Activated CD8-positive, alpha-beta memory T cell treated with anti-CD3 and anti-CD28 coated beads for 1 hour (primary cell): ENCODE measurements at places on chromosomes 7 and 10.

GRCh38 chr10:45155784-45156183, 155.1 kb downstream of the ZNF22 start:
- DNase-seq = no peak

- no peak for DNase-seq
Measured at GRCh38 chr10:35640474-35640873, 1.6 kb downstream of the FZD8 start.

GRCh38 chr10:27242951-27243551, 2.5 kb upstream of the ACBD5 start:
- DNase-seq = no peak

- no peak for DNase-seq
Measured at GRCh38 chr7:104985259-104985617, 28.8 kb upstream of the KMT2E start.

GRCh38 chr7:96558093-96558492, 151.6 kb downstream of the SEM1 start:
- no peak for DNase-seq

GRCh38 chr7:5557920-5558401, 134.3 kb upstream of the TNRC18 start:
- DNase-seq = no peak

DNA sequence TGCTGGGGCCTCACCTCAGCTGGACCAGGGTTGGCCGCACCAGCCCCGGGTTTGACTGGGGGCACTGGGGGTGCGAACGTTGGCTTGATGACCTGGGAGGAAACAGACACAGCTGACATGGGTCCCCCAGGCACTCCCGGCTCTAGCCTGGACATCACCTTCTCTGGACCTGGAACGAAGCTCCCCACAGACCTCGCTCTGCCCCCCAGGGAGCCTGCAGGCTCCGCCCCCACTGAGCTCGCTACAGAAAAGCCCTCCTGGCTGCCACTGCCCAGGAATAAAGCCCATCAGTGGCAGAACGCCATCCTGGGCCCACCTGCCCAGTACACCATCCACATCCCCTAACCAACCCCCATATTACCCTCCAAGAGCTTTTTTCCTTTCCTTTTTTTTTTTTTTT, 13.0 kb downstream of the ADAM8 start:
- DNase-seq = no peak

DNA sequence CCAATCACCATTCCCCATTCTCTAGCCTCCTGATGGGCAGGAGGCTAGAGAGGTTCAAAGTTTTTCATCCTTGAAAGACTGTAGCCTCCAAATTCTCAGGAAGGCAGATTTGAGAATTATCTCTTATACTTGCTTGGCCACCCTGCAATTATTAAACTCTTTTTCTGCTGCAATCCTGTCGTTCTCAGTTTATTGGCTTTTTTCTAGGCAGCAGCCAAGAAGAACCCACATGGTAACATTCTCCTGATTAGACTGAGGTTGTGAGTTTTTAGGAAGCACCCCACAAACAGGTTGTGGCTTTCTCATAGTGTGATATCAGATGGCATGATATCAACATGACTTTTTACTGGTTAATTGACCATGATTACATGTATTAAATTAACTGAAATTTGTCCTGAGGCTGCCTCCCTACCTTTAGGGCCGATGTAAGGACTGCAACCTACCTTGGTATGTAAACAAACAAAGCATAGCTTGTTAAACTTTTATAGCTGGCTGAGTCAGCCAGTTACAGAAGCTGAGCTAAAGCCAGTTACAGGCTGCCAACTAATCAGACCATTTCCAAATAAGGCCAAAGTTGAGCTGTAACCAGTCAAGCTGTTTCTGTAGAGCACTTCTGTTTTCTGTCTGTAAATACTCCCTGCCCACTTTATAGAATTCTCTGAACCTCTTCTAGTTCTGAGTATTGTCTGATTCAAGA, 3.2 kb upstream of the ZNF248 start:
- DNase-seq = no peak

DNA sequence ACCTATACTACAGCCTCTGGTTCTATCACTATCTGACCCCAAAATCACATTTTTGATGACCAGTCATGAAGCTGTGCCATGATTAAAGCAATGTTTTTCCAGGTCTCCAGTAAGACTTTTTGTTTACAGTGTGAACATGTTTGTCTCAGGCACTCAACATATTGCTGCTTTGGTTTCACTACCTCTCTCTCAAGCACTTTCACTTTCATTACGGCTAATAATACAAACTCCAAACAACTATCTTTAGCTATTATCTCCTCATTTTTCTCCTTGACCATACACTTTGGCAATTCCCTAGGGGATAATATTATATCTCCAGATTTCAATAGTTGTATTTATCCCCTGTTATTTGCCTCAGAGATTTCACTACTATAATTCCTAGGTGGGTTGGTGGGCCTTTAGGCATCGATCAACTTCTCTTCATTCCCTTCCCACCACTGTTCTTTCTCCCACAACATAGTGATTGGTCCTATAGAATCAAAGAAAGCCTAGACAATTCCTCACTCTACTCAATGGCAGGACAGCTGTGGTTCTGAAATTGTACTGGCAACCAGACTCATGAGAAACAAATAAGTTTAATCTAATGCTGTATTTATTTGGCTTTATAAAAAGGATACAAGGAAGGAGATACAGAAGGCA, 261.4 kb upstream of the ZWINT start:
- DNase-seq = no peak

DNA sequence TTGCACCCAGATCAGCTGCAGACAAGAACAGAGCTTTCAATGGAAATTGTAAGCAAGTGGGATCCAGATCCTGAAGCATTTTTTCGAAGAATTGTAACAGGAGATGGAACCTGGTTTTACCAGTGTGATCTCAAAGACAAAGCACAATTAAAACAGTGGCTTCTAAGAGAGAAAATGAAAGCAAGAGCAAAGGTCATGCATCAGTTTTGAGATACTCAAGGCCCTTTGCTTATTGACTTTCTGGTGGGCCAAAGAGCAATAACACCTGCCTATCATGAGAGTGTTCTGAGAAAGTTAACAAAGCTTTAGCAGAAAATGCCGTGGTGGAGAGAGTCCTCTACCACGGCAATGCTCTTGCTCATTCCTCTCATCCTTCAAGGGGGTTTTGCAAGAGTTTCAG, 194.8 kb downstream of the TMEM178B start:
- DNase-seq = no peak

GRCh38 chr10:11824825-11825224, 1.7 kb downstream of the PROSER2 start:
- DNase-seq = no peak

DNA sequence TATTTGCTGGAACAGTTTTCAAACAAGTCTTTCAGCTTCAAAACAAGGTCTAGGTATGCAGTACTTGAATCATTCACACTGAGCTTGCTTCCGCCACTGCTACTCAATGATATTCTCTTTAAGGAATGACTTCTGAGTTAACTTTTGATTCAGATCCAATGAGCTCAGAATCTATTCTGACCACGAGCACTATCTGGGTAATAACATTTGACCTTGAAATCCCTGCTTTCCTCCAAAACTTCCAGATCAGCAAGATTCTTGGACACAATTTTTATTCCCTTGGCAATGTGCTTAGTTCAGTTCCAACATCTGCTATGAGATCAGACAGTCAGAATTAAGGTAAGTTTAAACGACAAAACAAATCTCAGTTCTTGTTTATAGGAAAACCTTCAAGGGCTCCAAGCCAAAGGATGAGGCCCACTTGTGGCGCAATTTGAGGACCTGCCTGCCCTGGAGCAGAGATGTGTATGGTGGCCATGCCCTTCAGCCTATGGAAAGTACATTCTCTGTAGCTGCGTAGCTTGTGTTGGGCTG, 87.2 kb downstream of the RNF216 start:
- DNase-seq = no peak

DNA sequence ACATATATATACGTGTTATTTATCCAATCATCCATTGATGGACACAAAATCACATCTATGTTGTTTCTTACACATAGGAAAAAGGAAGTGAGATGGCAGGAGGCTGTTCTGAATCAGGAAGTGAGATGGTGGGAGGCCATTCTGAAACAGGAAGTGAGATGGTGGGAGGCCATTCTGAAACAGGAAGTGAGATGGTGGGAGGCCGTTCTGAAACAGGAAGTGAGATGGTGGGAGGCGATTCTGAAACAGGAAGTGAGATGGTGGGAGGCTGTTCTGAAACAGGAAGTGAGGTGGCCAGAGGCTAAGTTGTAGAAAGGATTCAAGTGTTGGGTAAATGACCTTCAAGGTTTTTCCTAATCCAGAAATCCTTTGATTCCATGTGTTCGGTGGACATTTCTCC, 921.5 kb downstream of the TYW1 start:
- DNase-seq = no peak

GRCh38 chr10:7243139-7243538, 167.7 kb downstream of the SFMBT2 start:
- no peak for DNase-seq

DNA sequence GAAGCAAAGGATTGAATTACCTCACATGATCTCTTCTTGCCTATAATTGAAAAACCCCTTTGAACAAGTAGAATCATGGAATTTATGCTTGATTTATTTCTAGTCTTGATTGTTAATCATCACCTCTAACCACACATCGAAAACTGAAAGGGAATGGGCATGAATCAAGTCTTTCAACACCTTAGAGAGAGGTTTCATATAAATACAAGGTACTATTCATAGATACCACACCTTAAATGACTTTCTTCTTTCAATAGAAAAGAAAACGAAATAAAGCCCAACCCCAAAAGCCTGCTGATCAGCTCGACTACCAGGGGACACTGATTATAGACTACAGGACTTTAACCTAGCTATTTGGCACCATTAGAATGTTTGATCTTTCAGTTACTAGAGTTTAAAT, 128.6 kb upstream of the PTPRZ1 start:
- no peak for DNase-seq

GRCh38 chr10:48549236-48549635, 55.6 kb downstream of the ARHGAP22 start:
- DNase-seq = no peak

GRCh38 chr7:124701955-124702354, 63.6 kb downstream of the GPR37 start:
- no peak for DNase-seq

GRCh38 chr7:35253710-35254495, at the start of gene TBX20:
TBX20 (minus strand) TSS chr7:35254100; CDS start chr7:35253620, 480 bp downstream.
- no peak for DNase-seq

DNA sequence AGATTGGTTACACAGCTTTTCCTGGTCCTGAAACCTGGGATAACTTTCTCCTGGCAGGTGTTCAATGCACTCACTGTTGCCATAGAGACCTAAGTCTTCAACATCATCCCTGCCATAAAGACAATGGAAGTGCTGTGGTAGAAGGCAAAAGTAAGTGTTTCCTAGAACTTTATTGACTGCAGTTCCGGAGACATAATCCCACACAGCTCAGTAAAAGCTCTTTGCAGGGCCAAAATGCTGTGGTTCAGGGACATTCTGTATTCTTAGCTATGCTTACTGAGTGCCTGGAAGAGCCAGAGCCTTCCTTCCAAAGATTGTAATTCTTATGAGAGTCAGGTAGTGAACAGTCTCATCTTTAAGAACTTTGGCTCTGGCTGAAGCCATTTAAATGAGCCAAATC, 5.3 kb downstream of the WIPF3 start:
- no peak for DNase-seq

GRCh38 chr10:34200355-34200901, 614.7 kb downstream of the PARD3 start:
- DNase-seq = no peak

- no peak for DNase-seq
Measured at GRCh38 chr10:56123247-56123646, 237.8 kb downstream of the ZWINT start.

- no peak for DNase-seq
Measured at GRCh38 chr10:83212632-83213334, 926.5 kb upstream of the GHITM start.

DNA sequence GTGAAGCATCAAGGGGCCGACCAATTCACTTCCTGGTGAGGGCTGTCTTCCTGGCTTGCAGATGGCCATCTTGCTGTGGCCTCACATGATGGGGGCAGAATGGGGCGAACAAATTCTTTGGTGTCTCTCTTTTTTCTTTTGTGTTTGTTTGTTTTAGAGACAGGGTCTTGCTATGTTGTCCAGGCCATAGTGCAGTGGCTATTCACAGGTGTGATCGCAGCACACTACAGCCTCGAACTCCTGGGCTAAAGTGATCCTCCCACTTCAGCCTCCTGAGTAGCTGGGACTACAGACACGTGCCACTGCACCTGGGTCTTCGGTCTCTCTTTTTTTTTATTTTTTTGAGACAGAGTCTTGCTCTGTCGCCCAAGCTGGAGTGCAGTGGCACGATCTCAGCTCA, 20.1 kb downstream of the NOLC1 start:
- DNase-seq = no peak

GRCh38 chr7:17535776-17536175, 237.3 kb downstream of the AHR start:
- no peak for DNase-seq

GRCh38 chr10:78109210-78109609, 75.5 kb downstream of the RPS24 start:
- DNase-seq = no peak

GRCh38 chr7:71461572-71461971, 329.6 kb downstream of the GALNT17 start:
- DNase-seq = no peak

DNA sequence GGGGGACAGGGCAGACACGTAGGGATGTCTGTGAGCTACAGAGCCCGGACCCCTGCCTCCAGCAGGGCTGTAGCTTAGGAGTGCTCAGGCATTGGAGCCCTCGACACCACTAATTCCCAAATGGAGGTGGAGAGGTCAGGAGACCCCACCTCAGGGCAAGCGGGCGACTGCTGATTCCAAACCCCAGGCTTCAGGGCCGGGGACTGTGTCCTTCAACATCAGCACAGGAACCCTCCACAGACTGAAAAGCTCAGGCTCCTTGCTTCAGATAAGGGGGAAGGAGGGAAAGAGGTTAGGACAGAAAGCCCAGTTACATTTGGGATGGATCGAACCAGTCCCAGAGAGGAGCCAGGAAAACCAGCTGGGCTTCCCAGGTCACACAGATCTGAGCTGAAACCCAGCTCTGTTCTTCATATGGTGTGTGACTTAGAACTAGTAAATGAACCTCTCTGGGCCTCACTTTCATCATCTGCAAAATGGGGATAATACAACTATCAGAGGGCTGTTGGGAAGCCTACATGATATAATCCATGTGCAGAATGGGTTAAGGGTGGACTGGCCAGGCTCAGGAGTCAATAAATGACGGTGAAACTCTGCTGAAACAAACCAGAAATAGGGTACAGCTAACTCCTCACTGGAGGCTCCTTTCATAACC, 16.7 kb downstream of the POLL start:
- DNase-seq = no peak

DNA sequence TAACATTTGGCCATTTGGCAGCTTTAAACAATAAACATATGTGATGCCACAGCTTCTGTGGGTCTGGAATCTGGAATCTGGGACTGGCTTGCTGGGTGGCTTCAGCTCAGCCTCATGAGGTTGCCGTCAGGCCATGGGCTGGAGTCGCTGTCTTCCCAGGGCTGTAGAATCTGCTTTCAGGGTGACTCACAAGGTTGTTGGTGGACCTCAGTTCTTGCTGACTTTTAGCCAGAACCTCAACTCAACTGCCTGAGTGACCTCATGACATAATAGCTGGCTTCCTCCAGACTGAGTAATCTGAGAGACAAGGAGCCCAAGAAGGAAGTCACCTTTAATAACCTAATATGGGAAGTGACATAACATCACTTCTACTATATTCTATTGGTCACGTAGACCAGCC, 44.6 kb upstream of the TSPAN13 start:
- no peak for DNase-seq

GRCh38 chr10:60099998-60100747, 193.8 kb upstream of the CCDC6 start:
- DNase-seq = no peak

- DNase-seq = no peak
Measured at GRCh38 chr10:133458021-133458709, 4.4 kb downstream of the SCART1 start.

GRCh38 chr7:57415326-57415725, 34.7 kb upstream of the ZNF716 start:
- DNase-seq = no peak
